ENCODE measurements at places on chromosomes 6 and 20.

DNA sequence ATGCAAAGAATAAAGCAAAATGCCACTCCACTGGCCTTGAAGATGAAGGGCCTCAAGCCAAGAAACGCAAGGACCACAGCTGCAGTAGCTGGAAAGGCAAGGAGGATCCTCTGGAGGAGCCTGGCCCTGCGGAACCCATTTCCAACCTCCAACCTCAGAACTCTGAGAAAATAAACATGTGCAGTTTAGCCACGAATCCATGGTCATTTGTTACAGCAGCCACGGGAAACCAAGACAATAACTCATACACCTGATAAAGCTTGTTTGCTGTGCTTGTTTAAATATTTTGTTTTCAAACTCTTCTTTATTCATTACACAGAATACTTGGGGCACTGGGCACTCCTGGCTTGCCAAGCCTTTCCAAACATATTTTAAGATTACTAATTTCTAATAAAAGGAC lies 10.4 kb downstream of the SERPINB6 start:
- DNase-seq, result no peak

DNA sequence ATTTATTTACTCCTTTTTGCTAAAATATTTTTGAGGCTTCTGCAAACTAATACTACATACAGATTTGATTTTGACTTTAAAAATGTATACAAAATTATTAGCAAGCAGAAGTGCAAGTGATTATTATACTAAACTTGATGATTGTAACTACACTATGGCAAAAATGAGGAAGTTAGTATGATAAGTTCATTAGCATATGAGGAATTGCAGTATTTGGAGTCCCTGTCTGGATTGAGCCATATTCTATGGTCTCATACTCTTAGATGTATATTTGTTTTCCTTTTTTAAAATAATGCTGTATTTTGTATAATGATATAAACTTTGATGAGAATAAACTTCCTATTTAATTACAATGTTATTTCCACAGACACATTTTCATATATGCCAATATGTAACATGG lies 13.9 kb downstream of the CRISP3 start:
- no peak for DNase-seq

DNA sequence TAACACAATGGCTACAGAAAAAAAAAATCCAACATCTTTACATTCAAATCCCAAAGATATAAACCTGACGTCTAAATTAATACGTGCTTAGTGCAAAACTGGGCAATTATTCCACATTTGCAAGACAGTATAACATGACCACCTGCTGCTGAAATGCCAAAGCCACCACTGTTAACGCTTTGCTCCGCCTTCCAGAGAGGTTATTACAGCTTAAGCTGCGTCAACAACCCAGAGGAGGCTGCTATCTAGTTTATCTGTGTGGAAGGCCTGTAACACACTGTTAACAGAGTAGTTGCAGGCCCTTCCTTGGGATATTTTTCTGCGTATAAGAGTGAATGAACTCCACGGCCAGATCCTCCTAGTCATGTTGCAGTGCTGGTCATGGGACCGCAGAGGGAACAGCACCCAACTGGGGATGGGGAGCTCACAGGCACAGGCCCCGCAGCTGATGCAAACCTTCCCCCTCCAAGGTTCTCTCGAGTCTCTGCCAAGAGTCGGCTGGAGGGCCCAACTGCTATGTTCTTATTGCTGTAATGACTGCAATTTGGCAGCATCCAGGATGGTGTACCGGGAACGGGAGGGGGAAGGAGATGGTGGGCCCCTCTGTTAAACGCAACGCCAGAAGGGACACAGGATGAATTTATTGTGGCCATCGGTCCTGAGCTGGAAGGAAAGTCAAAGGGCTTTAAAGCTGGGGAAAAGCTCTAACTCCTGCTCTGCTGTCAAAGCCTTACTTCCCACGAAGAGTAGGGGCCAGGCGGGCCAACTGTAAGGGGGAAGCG lies 993 bp upstream of the NCOA7 start:
- no peak for DNase-seq

- peak; percentile 75 for DNase-seq
Measured at GRCh38 chr6:141484711-141485110, 648.0 kb upstream of the GJE1 start.

DNA sequence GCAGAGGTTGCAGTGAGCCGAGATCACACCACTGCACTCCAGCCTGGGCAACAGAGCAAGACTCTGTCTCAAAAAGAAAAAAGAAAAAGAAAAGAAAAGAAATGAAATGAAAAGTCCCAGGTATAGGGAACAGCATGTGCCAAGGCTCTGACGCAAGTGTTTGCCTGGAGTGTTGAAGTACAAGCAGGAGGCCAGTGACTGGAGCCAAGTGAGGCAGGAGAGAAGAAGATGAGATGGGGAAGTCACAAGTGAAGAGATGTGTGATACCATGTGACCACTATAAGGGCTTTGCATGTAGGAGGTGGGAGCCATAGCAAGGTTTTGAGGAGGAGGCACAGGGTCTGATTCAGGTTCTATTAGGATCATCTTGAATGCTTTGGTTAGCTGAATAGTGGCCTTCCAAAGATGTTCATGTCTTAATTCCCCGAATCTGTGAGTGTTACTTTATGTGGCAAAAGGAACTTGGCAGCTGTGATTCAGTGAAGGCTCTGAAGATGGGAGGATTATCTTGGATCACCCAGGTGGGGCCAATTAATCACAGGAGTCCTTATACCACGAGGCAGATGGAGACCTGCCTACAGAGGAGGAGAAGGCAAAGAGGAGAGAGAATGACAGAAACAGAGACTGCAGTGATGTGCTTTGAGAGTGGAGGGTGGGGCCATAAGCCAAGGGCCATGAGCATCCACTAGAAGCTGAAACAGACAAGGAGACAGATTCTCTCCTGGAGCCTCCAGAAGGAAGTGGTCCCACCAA lies 91.1 kb upstream of the PTPN1 start:
- no peak for DNase-seq

GRCh38 chr6:107421696-107422256 lies 37.6 kb downstream of the PDSS2 start:
- no peak for DNase-seq

Data from GM12864 (cell line).